ENCODE measurements at places on chromosomes 6 and 20. TPM values are rescaled to one million over a fixed set of nuclear protein-coding genes. Genes with fewer than 3 reads are reported as not detected.
A peak's percentile ranks its signal among the peaks of the same experiment; 100 is the strongest.

DNA sequence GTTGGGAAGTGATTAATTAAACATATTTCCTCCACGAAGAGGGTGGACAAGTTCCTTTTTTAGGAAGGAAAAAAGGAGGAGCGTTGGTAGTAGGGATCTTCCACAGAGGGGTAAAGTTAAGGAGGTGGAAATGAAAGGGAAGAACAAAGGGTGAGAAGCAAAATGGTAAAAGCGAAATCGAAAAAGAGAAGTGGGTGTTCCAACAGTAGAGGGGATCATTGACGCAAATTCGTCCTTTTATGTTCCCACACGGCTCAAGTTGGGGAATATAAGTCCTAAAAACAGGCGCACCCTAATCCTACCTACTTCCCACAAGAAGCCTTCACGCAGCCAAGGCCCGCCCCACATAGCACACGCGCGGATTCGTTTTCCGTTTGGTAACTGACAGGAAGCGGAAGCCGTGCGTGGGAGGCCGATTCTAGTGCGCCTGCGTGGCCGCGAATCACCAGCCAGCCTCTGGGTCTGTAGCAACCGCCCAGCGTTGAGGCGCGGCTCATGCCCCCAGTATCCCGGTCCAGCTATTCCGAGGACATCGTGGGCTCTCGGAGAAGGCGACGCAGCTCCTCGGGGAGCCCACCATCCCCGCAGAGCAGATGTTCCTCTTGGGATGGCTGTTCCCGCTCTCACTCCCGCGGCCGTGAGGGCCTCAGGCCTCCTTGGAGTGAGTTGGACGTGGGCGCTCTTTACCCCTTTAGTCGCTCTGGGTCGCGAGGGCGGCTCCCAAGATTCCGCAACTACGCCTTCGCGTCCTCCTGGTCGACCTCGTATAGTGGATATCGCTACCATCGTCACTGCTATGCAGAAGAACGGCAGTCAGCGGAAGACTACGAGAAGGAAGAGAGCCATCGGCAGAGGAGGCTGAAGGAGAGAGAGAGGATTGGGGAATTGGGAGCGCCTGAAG is at the start of gene NKAPL:
TSS of gene NKAPL (plus strand) at position 421 of the 901 bp plus-strand sequence. CDS start at position 496, 75 bp downstream.
- DNase-seq: peak; percentile 34

- peak; percentile 34 for DNase-seq
Measured at GRCh38 chr6:111210194-111210728, 123.0 kb downstream of the SLC16A10 start.

GRCh38 chr20:46564241-46564957 is 13.9 kb upstream of the OCSTAMP start:
- DNase-seq: no peak

- DNase-seq: peak; percentile 36
Measured at GRCh38 chr20:17612287-17612991, 42.6 kb downstream of the DSTN start.

- DNase-seq: no peak
Measured at GRCh38 chr6:131054392-131055250, 8.4 kb downstream of the EPB41L2 start.

DNA sequence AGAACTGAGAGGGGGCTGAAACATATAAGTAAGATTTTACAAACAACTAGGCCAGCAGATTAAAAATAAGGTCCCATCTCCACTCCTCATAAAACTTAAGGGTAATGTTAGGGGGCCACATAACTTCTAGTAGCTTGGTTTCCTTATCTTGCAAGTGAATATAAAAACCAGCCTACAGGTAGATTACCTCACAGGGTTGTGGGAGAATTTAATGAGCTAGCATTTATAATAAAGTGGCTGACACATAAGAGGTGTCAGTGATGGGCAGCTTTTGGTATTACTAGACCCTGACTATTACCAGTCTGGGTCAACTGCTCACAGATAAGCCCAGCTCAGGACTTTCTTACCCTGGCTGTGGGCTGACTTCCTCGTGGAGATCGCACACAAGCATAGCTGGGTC is 9.2 kb upstream of the PPP1R14C start:
- no peak for DNase-seq

DNA sequence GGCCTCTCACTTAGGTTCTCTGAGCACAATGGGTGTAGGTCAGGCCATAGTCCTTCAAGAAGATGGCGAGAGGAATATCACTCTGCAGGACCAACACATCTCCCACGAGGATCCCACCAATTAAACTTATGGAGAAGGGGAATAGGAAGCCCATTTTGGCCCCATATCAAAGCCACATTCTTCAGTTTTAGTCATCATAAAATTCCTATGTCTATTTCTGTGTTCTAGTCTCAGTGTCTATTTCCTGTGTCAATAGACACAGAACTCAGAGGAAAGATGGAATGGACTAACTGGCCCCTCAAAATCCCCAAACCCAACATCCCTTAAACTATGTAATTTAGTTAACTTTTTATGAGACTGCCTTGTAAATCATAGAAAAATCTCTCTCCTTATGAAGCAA is 216.8 kb downstream of the HACE1 start:
- DNase-seq: no peak

GRCh38 chr6:31906122-31906521 is 4.2 kb upstream of the ZBTB12 start:
- DNase-seq: peak; percentile 53

- no peak for DNase-seq
Measured at GRCh38 chr6:159107451-159108260, 61.5 kb upstream of the FNDC1 start.

GRCh38 chr20:63538204-63539091 is 1.3 kb upstream of the PTK6 start:
- no peak for DNase-seq

- DNase-seq: no peak
Measured at GRCh38 chr6:108942556-108943492, 94.6 kb downstream of the ARMC2 start.

DNA sequence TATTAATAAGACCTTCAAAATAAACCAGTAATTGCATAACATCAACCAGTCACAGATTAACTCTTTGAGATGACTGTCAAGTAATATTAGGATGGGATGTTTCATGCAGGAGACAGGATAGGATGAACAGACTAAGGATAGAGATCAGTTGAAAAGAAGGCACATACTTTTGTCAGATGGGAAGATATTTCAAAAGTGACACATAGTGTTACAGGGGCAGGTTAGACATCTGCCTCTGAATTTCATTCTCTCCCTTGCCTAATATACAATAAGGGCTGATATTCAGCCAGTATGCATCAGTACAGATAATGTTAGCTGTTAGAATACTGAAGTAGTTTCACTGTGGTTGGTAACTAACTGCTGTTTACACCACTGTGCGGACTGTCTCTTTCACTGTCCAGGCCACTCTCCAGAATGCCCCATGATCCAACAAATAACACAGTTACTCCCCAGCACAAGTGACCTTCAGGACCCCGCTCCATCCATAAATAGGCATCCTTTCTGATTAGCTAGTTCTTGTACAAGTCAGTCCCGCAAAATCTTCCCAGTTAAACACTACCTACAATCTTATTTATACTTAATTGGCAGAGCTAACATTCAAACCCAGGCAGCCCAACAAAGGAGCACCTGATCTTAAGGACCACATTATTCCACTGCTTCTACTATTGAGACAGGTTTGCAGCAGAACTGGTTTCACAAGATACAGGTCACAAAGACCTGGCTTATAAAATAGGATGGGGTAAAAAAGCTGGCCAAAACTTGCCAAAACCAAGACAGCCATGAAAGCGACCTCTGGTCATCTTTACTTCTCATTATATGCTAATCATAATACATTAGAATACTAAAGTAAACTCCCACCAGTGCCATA is 21.9 kb upstream of the PLN start:
- no peak for DNase-seq

DNA sequence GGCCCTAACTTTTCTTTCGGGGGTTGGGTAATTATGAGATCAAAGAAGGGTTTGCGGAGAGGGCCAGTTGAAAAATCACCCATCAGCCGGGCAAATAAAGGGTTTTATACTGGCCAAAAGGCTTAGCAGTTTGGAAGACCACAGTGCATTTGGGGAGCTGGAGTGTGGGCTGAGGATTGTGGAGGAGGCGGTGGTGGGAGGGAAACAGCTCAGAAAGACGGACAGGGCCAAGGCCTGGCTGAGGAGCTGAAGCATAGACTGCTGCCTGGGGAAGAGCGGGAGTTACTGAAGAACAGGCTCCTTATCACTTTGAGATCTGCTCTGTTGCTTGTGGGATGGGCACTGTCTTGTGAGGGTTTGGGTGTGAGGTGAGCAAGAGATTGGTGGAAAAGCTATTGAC is 144.2 kb downstream of the CARMIL1 start:
- no peak for DNase-seq

GRCh38 chr20:59925899-59926298 is 7.5 kb downstream of the SYCP2 start:
- no peak for DNase-seq

DNA sequence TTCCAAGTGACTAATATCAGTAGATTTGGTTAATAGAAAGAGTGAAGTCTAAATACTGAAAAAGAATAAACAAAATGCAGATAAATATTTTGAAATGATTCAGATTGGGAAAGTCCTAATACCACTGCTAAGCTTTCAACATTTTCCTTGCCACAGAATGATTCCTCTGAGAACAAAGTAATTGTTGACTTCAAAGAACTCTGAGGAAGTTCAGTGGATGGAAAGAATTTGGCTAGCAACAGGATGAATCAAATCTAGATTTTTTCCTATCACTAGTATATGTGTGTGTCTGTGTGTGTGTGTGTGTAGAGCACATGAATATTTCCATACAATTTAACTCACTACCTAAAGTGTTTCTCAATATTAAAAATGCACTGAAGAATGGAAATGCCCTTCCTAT is 107.9 kb upstream of the PREP start:
- DNase-seq: no peak

GRCh38 chr20:36833275-36834020 is 42.5 kb upstream of the TLDC2 start:
- no peak for DNase-seq

DNA sequence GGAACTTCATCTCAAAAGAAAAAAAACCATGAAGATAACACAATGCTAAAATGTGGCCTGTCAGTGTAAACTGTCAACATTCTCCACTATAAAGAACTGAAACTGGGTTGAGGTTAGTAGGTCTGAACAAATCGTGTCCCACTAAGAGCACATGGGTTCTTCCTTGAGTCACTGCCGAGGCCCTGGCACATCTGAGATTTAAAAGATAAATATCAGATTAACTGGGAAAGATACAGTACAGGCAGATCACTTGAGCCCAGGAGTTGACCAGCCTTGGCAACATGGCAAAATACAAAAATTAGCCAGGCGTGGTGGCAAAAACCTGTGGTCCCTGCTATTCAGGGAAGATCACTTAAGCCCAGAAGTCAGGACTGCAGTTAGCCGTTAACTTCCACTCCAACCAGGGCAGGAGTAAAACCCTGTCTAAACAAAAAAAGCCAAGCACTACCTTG is 5.6 kb downstream of the EEF1A1 start:
- DNase-seq: peak; percentile 45

DNA sequence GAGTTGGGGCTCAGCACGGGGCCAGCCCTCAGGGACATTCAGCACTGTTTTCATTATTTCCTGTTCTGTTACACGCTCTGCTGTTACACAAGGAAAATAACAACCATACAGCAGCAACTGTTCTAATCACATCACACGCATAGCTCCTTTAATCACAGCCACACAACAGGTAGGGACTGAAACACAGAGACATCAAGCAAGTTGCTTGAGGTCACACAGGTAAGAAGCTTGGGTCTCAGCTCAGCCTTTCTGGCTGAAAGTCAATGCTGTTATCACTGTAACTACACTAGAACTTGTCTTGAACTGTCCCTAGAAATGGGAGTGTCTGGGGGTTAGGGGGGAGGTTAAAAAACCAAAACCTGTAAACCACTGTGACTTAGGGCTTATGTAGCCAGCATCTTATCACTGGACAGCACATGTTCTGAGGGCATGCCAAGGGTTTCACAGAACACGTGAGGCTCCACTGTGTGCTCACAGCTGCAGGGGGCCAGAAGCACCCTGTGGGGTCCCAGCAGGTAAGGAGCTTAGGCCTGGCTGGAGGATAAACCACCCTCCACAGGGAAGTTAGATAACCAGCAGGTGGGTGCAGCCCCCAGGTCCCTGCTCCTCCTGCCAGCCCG is 146.0 kb downstream of the EYA2 start:
- DNase-seq: no peak

DNA sequence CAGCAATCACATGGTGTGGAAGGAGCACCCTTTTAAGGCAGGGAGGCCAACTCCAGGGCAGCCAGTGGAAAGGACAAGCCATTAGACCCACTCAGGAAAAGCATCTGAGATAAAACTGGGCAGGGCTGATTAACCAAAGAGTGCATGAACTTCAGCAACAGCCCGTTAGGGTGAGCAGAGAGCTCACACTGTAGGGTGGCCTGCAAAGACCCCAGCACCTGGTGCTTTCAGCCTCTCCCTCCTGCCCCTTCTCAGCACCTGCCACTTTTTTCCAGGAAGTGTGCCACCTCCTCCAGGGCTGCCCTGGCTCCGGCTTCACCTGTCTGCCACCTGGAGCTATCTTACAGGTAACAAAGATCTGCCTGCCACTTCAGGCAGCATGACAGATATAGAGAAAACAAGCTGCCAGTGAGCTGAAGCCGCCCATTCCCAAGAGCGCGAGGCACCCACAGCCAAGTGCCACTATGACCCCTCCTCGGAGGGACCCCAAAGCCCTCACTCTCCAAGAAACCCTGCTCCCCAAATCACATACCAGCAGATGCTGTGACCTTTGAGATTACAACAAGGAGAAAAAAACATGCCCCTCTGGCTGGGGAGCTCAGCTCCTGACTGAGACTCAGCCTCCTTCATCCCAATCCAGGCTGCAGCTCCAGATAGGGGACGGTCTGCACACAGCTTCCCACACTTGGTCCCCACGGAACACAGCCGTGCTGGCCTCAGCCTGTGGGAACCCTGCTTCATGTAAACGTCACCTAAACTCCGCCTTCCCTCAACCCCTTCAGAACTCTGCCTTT is 71.2 kb downstream of the ABHD12 start:
- no peak for DNase-seq

DNA sequence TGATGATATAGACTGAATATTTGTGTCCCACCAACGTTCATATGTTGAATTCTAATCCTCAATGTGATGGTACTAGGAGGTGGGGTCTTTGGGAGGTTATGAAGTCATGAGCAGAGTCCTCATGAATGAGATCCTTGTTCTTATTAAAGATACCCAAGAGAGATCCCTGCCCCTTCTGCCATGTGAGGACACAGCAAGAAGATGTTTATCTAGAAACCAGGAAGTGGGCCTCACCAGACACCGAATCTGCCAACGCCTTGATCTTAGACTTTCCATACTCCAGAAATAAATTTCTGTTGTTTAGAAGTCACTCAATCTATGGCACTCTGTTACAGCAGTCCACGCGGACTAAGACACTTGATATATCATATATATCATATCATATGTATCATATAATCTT is 67.7 kb upstream of the GCM1 start:
- no peak for DNase-seq

Gene PPT2
- total RNA-seq: 43.1 TPM

Gene KIF25
- total RNA-seq: 0.59 TPM

Gene SLC44A4
- total RNA-seq: 3.3 TPM

Gene SOBP
- 3.8 TPM for total RNA-seq

Gene EXOC2
- total RNA-seq: 29.9 TPM

Gene PROCR
- total RNA-seq: 6.4 TPM

Gene SYCP2
- total RNA-seq: 0.70 TPM

Gene CRISP2
- not detected for total RNA-seq

Gene ERMARD
- 13.6 TPM for total RNA-seq
